GM04504 (cell line): ENCODE measurements at places on chromosomes 2 and 18.
A peak's percentile ranks its signal among the peaks of the same experiment; 100 is the strongest.

GRCh38 chr18:61290616-61291015, 42.6 kb upstream of the CDH20 start:
- DNase-seq: no peak

DNA sequence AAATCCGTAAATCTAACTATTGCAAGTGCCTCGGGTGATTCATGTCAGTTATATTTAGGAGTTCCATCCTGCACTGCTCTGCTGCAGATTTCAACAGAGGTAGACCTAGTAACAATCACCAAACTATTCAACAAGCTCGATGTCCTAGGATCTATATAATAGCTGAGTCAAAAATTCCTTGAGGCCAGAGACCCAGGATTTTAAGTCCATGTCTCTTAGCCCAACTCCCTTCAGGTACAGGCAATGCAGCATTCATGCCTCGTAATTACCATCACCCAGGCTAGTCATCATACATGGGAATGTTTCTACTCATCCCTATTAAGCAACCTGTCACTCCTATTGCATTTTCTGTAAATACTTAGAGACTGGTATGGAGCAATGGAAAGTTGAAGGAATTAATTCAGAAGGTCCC, 729 bp downstream of the TM4SF20 start:
- DNase-seq: peak; percentile 15

DNA sequence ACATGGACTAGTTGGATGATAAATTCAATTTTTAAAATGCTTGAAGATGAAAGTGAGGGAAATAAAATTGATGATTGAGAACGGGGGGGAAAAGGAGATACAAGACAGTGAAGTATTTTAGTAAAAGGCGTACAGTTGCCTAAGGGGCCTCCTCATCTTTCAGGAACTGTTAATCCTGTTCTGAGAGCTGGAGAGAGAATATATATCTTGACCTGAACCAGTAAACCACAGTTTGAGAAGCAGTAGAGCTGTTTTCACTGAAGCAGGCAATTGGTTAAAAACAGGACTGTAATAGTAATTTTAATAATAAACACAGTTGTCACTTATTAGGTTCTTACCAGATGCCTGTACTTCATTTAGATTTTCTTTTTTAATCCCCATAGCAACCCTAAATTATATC, 137.5 kb downstream of the MAP3K20 start:
- no peak for DNase-seq

DNA sequence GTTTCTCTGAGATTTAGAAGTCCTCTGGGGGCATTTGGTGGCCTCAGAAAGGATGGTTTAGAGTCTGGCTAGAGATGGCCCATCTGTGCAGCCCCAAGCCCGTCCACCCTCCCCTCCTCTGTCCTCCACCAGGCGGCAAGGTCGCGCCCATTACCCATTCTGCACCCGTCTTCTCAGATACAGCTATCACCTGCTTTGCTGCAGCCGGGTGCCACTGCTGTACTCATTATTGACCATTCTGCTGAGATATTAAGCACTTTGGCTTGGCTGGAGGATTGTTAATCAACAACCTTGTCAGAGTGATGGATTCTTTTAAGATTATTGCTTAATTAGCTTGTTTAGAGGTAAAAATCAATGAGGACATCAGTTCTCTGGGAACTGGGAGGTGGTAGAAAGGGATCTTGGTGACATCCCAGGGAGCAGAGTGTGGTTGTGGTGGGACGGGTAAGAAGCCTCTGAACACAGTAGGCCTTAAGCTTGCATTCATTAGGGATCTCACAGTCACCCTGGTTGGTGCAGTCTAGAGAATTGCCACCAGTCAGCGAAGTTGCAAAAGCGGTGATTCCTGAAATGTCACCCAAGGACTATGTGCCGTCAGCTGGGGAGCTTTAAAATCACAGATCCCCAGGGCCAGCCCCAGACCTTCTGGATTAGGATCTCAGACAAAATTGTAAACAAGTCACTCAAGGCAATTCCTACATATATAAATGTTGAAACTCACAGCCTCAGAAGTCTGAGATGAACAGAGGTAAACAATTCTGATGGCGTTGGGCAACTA, 90.9 kb downstream of the CAPN13 start:
- no peak for DNase-seq

- DNase-seq: no peak
These were observed 411.4 kb downstream of the TRIB2 start for GRCh38 chr2:13128139-13128538.

GRCh38 chr2:15050483-15050882, 418.0 kb downstream of the LRATD1 start:
- DNase-seq: no peak

GRCh38 chr2:61633250-61633649, 95.1 kb upstream of the XPO1 start:
- no peak for DNase-seq

GRCh38 chr2:46704041-46704440, 211.6 kb downstream of the MCFD2 start:
- no peak for DNase-seq
